ENCODE measurements at places on chromosomes 7 and 10.

- no peak for DNase-seq
These were observed 116.1 kb downstream of the OR13A1 start for GRCh38 chr10:45199205-45199740.

DNA sequence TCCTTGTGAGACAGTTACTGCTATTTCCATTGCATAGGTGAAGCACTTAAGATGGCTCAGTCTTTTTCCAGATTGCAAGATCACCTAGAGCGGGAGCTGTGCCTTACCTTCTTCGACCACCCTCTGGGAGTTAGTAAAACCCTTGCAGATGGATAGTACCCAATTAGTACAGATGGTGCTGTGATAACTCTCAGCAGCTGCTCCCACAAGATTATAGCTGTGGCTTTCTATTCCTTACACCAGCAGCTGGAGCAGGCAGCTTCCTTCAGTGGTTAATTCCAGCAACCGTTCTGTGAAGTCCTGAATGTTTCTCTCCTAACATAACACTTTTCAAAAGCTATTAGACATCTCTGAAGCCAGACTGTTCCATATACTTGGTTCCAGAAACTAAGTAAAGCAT lies 796.8 kb downstream of the XPNPEP1 start:
- DNase-seq, result no peak

DNA sequence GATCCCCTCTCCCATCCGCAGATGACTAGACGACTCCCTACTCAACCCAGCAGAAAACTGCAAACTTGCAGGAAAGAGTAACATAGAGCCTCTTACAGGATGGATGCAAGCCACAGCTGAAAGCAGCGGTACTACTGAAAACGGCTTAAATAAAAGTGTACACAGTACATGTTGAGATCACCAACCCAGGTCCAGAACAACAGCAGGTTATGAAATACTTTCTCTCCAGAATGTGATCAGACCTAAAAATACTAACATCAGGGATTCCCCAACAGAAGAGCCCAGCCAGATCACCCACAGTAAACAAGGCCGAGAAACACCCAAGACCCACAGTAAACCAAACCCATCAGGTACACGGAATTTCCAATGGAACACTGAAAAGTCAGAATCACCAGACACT lies 13.2 kb downstream of the ATE1 start:
- no peak for DNase-seq

- no peak for DNase-seq
These were observed 322.1 kb upstream of the RNF32 start for GRCh38 chr7:156318426-156318825.

- DNase-seq, result no peak
These were observed 12.0 kb upstream of the AOAH start for GRCh38 chr7:36736090-36736898.

GRCh38 chr10:62384447-62385081 lies 10.4 kb downstream of the ZNF365 start:
- no peak for DNase-seq

DNA sequence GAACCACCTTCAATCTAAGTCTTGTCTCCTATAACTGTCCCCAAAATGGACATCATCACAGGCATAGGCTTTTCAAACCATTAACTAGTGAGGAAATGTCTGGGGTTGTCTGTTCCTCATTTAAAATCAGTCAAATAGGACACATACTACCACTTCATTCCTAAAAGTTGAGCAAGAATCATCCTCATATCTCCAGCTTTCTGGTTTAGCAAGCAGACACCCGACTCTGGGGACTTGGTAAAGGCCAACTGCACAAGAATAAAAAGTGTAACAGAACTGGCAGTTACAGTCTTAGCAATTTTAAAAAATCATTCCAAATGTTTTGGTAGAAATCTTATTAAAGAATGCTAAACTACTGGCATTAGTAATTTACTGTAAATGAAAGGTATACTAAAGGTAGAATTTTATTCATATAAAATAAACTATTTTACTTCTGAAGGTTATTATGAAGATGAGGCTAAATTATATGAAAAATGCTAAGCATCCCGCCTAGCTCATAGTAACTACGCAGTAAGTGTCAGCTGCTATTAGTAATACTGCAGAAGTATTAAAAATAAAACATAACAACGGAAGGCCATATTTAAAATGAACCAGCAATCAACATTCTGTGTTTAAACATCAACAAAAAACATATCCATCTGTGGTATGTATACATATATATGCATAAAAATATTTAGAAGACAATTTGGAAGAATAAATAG lies 60.8 kb downstream of the ZNF438 start:
- DNase-seq, result no peak

DNA sequence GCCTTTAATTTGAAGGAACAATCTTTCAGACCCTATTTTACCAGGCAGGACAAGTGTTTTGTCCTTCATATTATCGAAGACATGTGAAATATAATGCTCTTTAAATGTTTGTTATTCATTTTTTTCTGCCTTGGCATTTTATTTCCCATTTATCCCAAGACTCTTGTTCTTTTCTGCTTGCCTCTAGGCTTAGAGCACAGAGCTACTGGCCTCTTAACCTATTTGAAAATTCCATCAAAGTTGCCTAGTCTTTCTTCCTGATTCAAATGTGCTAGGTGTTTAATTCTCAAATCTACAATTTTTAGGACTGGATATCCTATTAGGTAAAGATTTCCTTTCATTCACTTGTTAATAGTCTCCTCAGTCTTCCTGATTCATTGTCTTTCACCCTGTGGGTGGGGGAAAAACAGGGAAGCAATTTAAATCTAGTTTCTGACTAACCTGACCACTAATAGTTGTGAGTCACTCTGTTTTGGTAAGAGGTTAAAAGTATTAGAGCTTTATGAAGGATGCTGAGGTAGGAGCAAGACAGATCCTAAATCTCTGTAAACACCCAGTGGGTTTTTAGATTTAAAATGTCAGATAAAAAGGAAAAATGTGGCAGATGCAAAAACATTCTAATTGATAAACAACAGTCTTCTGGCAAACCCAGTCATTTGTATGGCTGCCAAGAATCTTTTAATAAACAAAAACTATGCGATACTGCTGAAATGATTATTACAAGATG lies 1.5 kb downstream of the LIPK start:
- no peak for DNase-seq

GRCh38 chr10:29150010-29150409 lies 138.9 kb upstream of the LYZL1 start:
- DNase-seq, result no peak

- no peak for DNase-seq
These were observed 34.1 kb upstream of the MKI67 start for GRCh38 chr10:128160297-128160711.

- no peak for DNase-seq
These were observed 384 bp downstream of the DCLRE1C start for GRCh38 chr10:14953424-14954000.

DNA sequence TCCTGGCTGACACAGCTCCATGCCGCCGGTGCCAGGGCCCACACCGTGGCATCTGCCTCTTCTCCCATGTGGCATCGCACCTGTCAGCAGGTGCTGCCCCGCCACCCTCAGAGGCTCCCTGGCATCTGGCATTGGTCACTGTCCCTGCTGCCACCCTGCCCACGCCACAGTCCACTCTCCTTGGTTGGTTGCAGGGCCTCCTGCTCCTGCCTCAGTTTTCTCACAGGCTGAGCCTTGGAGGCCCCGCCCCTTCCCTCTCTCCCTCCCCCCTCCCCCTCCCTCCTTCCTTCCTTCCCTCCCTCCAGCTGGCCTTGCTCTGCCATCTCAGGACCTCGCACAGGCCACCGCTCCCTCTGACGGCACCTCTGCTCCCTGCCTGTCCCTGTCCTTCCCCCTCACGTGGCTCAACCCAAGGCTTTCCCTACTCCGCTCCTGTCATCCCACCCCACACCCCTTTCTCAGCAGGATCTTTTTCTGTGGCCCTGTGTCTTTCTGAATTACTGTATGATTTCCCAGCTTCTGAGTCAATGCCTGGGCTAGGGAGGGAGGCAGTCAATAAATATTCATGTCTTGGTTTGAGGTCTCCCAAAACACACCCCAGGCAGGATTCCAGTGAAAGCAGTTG lies 87.4 kb downstream of the INPP5A start:
- no peak for DNase-seq

DNA sequence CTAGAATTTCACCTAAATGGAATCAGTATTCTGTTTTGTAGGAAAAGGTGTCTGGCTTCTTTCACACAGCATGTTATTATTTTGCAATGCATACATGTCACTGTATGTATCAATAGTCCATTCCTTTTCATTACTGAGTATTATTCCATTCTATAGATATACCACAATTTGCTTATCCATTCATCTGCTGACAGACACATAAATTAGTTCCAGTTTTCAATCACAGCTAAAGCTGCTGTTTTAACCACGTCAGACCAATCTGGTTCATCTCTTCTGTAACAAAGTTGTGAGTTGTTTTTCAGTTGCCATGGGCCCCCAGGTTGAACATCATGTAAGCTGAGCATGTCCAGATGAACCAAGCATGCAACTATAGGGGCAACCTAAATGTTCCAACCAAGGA lies 282.1 kb upstream of the MKLN1 start:
- DNase-seq, result no peak

GRCh38 chr7:26117142-26117807 lies 34.7 kb upstream of the NFE2L3 start:
- DNase-seq, result no peak

DNA sequence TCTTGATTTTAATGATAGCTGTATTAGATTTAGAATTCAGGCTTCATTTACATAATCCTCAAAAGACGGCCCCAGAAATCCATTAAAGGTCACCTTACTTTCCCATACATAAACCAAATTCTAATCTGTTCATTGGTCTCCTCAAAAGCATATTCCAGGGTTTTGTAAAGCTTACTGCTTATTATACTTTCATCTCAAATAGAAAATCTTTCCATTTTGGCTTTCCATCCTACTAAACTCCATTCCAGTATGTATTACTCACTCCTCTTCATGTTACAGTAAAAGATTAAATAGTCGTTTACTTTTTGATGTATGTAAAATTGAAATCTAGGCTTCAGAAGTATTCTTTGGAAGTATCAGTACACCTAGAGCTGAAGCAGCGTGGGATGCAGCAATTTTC lies 143.5 kb upstream of the LRRN3 start:
- no peak for DNase-seq

All from activated CD4-positive, CD25-positive, alpha-beta regulatory T cell treated with anti-CD3 and anti-CD28 coated beads, Interleukin-2, amount 50 U/mL, for 16 hours (primary cell).